Activated CD4-positive, alpha-beta T cell treated with anti-CD3 and anti-CD28 coated beads for 36 hours (primary cell): ENCODE measurements at places on chromosomes 5 and 9. TPM values are rescaled to one million over a fixed set of nuclear protein-coding genes. Genes with fewer than 3 reads are reported as not detected.

SEC61B gene
- 139 TPM for total RNA-seq

FAM153A gene
- total RNA-seq: 38.8 TPM

TEX48 gene
- 0.69 TPM for total RNA-seq

PCSK1 gene
- total RNA-seq: not detected

DAPK1 gene
- total RNA-seq: 3.9 TPM

RANBP17 gene
- total RNA-seq: not detected

SHC3 gene
- total RNA-seq: not detected

CDH10 gene
- total RNA-seq: not detected

ATOSB gene
- total RNA-seq: 6.4 TPM

DUSP1 gene
- 7.4 TPM for total RNA-seq

DNA sequence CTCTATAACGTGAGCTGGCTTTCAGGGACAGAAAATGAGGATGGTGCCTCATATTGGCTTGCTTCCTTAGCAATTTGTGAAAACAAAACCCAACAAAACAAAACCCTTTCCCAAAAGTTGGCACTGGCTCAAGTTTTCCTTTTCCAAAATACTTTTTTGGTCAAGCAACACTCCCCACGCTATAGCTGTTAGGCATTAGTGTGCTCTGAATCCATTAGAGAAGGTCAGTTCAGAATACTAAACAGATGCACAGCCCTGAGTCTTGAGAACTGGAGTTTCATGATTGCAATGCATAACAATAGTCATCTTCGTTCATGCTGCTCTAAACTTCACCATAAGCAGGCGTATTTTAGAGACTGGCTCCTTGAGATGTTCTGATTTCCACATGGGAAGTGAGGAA lies 172.0 kb upstream of the KLF9 start:
- H3K27ac ChIP-seq: no peak overlapping the region
- no peaks in the 10 kb centered on the region for H3K27me3 ChIP-seq
- H3K36me3 ChIP-seq: no peaks in the 10 kb centered on the region
- H3K4me1 ChIP-seq: no peaks in the 10 kb centered on the region

- no peaks in the 10 kb centered on the region for H3K4me1 ChIP-seq
- H3K4me3 ChIP-seq: no peak overlapping the region
- DNase-seq: no peak
- no peaks in the 10 kb centered on the region for H3K36me3 ChIP-seq
These were observed 420.8 kb downstream of the CHSY3 start for GRCh38 chr5:130324953-130325671.

DNA sequence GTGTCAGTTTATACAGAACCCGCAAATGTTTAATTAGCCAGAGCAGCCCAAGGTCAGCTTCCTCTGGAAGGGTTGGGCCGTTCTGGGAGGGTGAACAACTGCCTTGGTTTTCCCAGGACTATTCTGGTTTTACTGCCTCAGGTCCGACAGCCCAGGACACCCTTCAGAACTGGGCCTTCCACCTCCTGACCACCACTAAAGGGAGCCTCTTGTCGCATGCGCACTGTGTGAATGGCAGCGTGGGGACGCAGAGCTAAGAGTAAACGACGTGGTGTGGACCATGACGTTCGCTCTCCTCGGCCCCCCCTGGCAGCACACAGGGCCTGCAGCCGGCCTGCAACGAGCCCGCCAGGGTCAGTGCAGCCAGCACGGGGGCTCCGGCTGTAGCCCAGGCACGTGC lies 214.9 kb downstream of the FANCC start:
- peaks cover 2% of the 10 kb centered on the region for H3K36me3 ChIP-seq
- no peaks in the 10 kb centered on the region for H3K4me1 ChIP-seq

DNA sequence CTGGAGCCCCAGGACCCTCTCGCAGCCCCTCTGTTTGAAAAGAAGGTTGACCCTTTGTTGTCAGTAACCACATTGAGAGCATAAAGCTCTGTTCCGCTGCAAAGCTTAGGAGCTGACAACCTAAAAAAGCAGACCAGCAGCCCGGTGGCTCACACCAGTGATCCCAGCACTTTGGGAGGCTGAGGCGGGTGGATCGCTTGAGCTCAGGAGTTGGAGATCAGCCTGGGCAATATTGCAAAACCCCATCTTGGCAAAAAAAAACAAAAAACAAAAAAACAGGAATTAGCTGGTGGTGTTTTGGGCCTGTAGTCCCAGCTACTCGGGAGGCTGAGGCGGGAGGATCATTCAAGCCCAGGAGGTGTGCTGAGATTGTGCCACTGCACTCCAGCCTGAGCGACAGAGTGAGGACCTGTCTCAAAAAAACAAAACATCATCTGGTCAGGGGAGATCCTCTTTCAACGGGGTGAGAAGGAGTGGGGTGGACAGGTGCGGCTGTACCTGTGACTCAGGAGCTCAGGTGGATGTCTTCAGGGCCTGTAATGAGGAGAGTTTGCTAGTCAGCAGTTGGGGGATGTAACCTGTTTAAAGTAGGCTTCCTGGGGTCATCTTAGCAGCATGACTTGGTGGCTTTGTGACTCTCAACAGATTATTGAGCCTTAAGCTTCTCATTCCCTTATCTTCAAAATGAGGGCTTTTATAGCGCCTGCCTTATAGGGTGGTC lies 694 bp upstream of the REEP2 start:
- H3K4me1 ChIP-seq: peaks cover 15% of the 10 kb centered on the region
- no peak overlapping the region for H3K27ac ChIP-seq
- peaks cover 7% of the 10 kb centered on the region for H3K36me3 ChIP-seq
- no peak for DNase-seq
- H3K4me3 ChIP-seq: peak overlapping the region; percentile 62

DNA sequence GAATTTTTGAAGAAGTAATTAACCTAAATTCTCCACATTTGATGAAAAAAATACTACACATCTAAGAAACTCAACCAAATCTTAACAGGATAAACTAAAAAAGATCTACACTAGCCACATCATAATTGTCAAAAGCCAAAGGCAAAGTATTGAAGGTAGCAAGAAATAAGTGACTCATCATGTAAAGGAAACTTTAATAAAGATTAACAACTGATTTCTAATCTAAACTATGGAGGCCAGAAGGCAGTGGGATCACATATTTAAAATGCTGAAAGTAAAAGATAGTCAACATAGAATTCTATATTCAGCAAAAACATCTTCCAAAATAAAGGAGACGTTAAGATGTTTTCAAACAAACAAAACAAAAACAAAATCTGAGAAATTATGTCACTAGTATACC lies 2002.9 kb downstream of the MAT2B start:
- H3K36me3 ChIP-seq: no peaks in the 10 kb centered on the region
- no peak overlapping the region for H3K27ac ChIP-seq
- H3K4me1 ChIP-seq: no peaks in the 10 kb centered on the region
- H3K4me3 ChIP-seq: no peak overlapping the region

DNA sequence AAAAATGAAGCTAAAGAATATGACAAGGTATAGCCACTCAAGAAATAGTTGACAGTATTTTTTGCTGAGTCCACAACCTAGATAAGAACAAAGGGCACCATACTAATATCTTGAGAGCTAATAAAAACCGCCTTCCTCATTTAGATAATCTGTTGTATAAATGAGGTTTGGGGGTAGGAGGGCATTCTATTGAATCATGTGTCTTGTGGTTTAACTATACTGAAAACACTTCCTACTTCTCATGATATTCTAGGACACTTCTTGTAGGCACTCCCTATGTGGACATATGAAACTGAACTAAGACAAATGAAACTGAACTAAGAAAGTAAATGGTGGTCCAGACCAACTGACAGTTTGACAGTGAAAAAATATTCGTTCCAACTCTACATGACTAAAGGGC lies 1268.5 kb upstream of the C9orf72 start:
- no peaks in the 10 kb centered on the region for H3K4me1 ChIP-seq
- H3K4me3 ChIP-seq: no peak overlapping the region
- no peaks in the 10 kb centered on the region for H3K27me3 ChIP-seq
- H3K27ac ChIP-seq: no peak overlapping the region

- H3K27me3 ChIP-seq: no peaks in the 10 kb centered on the region
- no peak overlapping the region for H3K4me3 ChIP-seq
- no peak overlapping the region for H3K27ac ChIP-seq
These were observed 273.4 kb downstream of the KCNN2 start for GRCh38 chr5:114634967-114635901.

DNA sequence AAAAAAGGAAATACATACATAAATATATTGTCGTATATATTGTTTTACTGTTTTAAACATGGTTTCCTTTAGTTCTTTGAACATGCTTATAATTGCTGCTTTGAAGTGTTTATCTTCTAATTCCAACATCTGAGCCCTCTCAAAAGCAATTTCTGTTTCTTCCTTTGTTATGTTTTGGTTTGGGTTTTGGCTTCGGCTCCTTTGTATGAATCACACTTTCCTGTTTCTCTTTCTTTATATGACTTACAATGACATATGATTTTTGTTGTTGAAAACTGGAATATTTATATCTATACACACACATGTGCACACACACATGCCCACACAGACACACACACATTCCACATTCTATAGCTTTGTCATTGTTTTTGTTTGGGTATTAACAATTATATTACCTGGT lies 1206.7 kb downstream of the CDH12 start:
- DNase-seq: no peak
- no peak overlapping the region for H3K4me3 ChIP-seq
- no peaks in the 10 kb centered on the region for H3K27me3 ChIP-seq
- no peak overlapping the region for H3K27ac ChIP-seq
- no peaks in the 10 kb centered on the region for H3K4me1 ChIP-seq

DNA sequence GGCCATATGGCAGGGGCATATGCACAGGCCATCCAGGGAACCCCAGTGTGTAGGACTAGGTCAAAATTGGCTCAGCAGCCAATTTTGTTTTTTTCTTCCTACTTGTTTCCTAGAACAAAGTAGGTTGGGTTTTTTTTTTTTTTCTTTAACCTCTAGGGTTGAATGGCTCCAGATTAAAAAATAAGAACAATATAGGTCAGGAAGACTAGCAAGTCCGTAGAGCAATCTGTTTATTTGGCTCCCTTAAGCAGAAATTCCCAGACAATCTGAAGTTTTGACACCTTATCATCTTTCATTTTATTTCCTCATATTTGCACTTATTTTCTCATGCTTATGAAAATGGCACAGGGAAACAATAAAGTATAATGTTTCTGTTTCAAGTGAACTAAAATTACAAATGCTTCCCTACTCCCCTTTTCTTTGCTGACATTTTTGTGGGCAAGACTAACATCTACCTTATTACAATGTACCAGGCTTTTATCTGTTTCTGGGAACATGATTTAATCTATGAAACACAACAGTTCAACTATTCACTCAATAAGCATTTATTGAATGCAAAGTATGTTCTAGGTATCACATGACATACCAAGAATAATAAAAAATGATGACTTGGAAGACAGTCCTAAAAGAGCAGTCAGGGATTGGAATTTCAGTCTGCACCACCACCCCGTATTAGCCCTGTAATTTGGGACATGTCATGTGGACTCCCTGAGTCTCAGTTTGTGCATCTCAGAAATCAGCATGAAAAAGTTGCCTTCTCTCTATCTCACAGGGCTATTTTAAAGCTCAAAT lies 30.5 kb downstream of the TLR4 start:
- no peak overlapping the region for H3K4me3 ChIP-seq
- peaks cover 5% of the 10 kb centered on the region for H3K27me3 ChIP-seq
- H3K4me1 ChIP-seq: no peaks in the 10 kb centered on the region
- no peak for DNase-seq
- H3K27ac ChIP-seq: no peak overlapping the region

DNA sequence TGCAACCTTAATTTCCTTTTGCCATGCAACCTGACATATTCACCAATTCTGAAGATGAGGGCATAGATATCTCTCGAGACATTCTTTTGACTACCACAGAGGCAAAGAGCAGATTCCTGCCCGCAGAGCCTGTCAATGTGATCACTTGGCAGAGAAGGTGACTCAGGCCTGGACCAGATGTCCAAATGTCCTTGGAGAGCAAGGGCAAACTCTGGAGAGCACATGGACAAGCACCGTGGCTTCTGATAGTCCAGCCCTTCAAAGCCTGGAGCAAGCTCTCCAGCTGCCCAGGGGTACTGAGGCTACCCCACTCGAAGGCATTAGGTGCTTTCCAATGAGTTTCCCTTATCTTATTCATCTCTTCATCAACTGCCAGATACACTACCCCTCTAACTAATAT lies 50.4 kb upstream of the ALDH1B1 start:
- DNase-seq: no peak
- no peaks in the 10 kb centered on the region for H3K36me3 ChIP-seq
- H3K27ac ChIP-seq: no peak overlapping the region

DNA sequence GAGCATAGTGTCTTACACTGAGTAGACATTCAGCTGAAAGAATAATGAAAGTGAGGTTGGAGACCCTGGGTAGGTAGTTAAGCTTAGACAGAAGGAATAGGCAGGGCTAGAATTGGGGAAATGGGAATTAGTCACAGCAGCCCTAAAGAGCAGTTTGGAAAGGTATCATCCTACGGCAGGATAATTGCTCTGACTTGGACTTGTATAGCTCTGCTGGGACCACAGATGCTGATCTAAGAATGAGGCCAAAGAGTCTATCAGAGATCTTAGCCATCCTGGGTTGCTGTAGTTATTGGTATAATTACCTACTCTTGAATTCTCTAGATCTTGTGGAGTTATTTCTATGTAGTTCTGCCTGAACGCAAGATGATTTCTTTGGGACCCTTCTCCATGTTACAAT lies 288.0 kb downstream of the ASTN2 start:
- no peaks in the 10 kb centered on the region for H3K36me3 ChIP-seq
- no peak overlapping the region for H3K27ac ChIP-seq
- H3K27me3 ChIP-seq: peaks cover 4% of the 10 kb centered on the region
- DNase-seq: no peak
- H3K4me3 ChIP-seq: no peak overlapping the region

GRCh38 chr5:180467028-180467975 lies 26.9 kb upstream of the CNOT6 start:
- no peak overlapping the region for H3K4me3 ChIP-seq
- H3K27ac ChIP-seq: no peak overlapping the region
- H3K4me1 ChIP-seq: no peaks in the 10 kb centered on the region
- no peaks in the 10 kb centered on the region for H3K36me3 ChIP-seq

DNA sequence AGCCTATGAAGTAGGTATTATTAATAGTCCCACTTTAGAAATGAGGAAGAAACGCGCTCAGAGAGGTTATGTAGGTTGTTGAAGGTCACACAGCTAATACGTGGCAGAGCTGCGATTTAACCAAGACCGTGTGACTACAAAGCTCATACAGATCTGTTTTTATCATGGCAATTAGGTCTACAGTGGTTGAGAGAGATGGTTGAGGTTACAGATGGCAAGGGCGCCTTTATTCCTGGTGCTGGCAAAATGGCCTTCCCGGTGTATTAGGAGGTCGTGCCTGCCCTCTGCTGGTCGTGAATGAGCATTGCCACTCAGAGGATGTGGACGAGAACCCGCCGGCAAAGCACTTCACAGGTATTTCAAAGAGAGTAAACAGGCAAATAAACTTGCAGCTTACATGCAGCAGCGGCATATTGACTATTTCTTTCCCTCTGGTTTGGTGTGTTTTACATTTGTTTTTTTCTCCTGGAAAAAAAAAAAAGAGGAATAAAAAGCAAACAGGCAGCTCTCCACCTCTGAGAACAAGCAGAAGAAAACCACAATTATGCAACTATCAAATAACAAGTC lies 65.3 kb upstream of the EGFLAM start:
- H3K4me1 ChIP-seq: peaks cover 4% of the 10 kb centered on the region
- H3K27ac ChIP-seq: no peak overlapping the region
- no peaks in the 10 kb centered on the region for H3K36me3 ChIP-seq
- no peak overlapping the region for H3K4me3 ChIP-seq

DNA sequence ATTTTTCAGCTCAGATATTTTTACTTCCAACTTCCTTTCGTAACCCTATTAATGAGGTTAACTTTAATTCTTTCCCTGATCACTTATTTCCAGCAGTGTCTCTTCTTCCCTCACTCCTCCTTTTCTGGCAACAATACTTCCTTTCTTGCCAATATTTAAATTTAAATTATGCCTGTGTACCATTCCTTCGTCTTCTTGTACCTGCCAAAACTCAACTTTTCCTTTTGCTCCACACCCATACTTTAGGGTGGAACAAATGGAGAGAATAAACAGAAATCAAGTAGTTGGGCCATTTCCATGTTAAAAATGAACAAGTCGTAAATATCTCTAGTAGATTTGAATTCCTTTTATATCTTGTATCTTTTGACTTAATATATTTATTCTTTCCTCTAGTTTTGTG lies 66.0 kb downstream of the FER start:
- H3K27me3 ChIP-seq: no peaks in the 10 kb centered on the region
- no peak for DNase-seq
- peaks cover 3% of the 10 kb centered on the region for H3K4me1 ChIP-seq
